ENCODE measurements at places on chromosomes 3 and 15. TPM values are rescaled to one million over a fixed set of nuclear protein-coding genes. Genes with fewer than 3 reads are reported as not detected.

MYLK gene
- 74.7 TPM for total RNA-seq

PTH1R gene
- total RNA-seq = not detected

CTXND1 gene
- total RNA-seq = not detected

PYGO1 gene
- 21.2 TPM for total RNA-seq

HACD3 gene
- 30.7 TPM for total RNA-seq

ECE2 gene
- not detected for total RNA-seq

CCDC71 gene
- 14.8 TPM for total RNA-seq

CFAP92 gene
- total RNA-seq = 0.49 TPM

ADAMTS9 gene
- total RNA-seq = 0.54 TPM

VGLL3 gene
- 47.4 TPM for total RNA-seq

SLC51A gene
- not detected for total RNA-seq

TMCO5A gene
- total RNA-seq = 0.49 TPM

GOLGA6L10 gene
- total RNA-seq = 0.49 TPM

TEX55 gene
- total RNA-seq = not detected

LRRIQ4 gene
- total RNA-seq = 0.09 TPM

SEMA6D gene
- total RNA-seq = 17.7 TPM

CNOT10 gene
- 46.6 TPM for total RNA-seq

ANKRD34C gene
- total RNA-seq = not detected

CDHR4 gene
- 0.09 TPM for total RNA-seq

RAB6B gene
- total RNA-seq = 0.36 TPM

PLCH1 gene
- total RNA-seq = 0.09 TPM

TM4SF18 gene
- 1.3 TPM for total RNA-seq

GNAT1 gene
- total RNA-seq = not detected

IGF2BP2 gene
- 40.1 TPM for total RNA-seq

PLA1A gene
- total RNA-seq = 1.1 TPM

DZIP1L gene
- 38.2 TPM for total RNA-seq

PCBP4 gene
- 33.3 TPM for total RNA-seq

CPEB1 gene
- total RNA-seq = 40.9 TPM

MKRN3 gene
- 0.65 TPM for total RNA-seq

RPLP1 gene
- total RNA-seq = 245 TPM

CYP8B1 gene
- not detected for total RNA-seq

GP5 gene
- 0.49 TPM for total RNA-seq

SLC22A14 gene
- not detected for total RNA-seq

BRK1 gene
- 34.2 TPM for total RNA-seq

RETNLB gene
- not detected for total RNA-seq

UBXN7 gene
- 20.9 TPM for total RNA-seq

HERC2 gene
- 41.4 TPM for total RNA-seq

TF gene
- total RNA-seq = 4.0 TPM

HCN4 gene
- not detected for total RNA-seq

TM4SF4 gene
- total RNA-seq = not detected

CYP1A2 gene
- total RNA-seq = not detected

RASGRP1 gene
- total RNA-seq = 0.09 TPM

FOXB1 gene
- total RNA-seq = not detected

TTC21A gene
- 2.4 TPM for total RNA-seq

FEZF2 gene
- total RNA-seq = not detected

UBAP1L gene
- 3.8 TPM for total RNA-seq

ATP13A3 gene
- total RNA-seq = 448 TPM

TOPAZ1 gene
- not detected for total RNA-seq

GOLGA8Q gene
- 1.1 TPM for total RNA-seq

CPN2 gene
- not detected for total RNA-seq

TRAK1 gene
- total RNA-seq = 51.6 TPM

CADPS gene
- total RNA-seq = 0.57 TPM

GABRR3 gene
- total RNA-seq = not detected

KATNBL1 gene
- 31.7 TPM for total RNA-seq
